ENCODE measurements at places on chromosomes 13 and 19.

GRCh38 chr13:113663934-113664333, 3.1 kb upstream of the GRK1 start:
- DNase-seq = no peak

DNA sequence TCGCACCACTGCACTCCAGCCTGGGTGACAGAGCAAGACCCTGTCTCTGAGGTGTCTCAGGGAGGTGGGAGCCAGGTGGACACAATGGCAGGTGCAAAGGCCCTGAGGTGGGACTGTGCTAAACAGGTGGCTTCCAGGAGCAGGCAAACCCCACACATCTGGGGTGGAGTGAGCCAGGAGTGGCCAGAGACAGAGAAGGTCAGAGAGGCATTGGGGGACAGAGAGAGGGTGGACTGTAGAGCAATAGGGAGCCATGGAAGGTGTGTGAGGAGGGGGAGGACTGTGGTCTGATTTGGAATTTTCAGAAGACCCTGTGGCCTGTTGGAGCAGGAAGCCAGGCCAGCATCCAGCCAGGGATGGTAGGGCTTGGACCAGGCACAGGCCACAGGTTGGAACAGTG, 4.7 kb downstream of the MEF2B start:
- DNase-seq = no peak

- DNase-seq = no peak
These were observed 677.4 kb upstream of the SLITRK6 start for GRCh38 chr13:86476656-86477055.

DNA sequence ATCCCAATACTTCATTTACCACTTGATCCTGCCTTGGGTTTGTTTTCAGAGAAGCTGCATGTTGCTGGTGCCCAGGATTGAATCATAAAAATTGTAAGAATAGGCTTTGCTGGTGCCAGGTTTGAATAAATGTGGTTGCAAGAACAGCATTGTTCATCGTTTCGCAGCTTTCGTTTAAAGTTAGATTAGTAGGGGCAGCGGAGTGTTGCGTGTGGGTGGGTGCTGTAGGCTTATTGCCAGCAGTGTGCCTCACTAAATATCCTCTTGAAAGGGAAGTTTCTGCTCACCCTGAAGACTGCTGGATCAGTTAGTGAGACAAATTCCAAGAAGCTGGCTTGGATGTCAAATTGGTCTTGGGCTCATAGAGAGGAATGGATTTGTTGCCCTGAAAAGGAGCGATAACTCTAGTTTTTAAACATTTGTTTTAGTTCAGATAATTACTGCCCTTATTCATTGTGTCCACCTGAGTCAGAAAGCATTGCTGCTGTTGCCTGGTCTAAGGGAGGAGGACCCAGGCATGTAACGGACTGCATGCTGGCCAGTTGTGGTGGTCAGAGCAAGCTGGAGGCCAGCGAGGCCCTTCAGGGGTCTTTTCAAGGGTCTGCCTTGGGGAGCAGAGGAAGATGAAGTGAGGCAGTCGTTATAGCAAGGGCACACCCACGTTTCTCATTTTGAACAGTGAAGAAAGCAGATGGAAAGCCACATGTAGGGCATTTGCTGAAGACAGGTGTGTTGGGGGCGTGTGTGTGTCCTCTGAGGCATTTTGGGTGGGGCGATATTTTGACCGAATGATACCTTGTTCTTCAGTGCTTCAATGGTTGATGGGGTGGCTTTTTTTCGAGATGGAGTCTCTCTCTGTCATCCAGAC, 8.5 kb downstream of the ILF3 start:
- DNase-seq = no peak

- peak; percentile 36 for DNase-seq
These were observed 12.9 kb upstream of the USE1 start for GRCh38 chr19:17202249-17202648.

DNA sequence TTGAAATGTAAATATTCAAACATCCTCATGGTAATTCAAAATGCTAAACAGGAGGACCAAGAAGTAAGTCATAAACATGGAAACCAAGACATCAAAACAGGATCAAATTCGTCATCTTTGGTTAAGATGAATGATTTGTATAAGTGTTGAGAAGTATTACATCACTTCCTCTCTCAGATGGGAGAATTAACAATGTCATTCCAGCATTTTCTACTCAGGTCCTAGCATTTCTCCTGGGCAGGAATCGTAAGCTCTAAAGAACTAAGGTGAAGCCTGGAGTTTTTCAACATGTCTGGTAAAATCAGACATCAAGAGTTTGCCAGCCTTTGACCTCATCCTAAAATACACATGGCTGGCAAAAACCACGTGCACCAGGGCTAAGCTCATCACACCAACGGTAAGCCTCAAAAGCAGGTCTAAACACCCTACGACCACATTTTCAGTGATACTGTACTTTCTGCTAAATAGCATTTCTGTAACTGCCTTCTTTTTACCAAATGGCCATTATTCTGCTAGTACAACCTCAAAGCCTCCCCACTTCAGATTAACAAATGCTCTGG, 24.8 kb downstream of the RANBP3 start:
- no peak for DNase-seq

GRCh38 chr13:42973581-42973980, 18.5 kb downstream of the EPSTI1 start:
- DNase-seq = no peak
